ENCODE measurements at places on chromosomes 4 and X. TPM values are rescaled to one million over a fixed set of nuclear protein-coding genes. Genes with fewer than 3 reads are reported as not detected.

- no peak overlapping the region for H3K4me3 ChIP-seq
- no peak for DNase-seq
- H3K27me3 ChIP-seq = no peaks in the 10 kb centered on the region
- H3K4me1 ChIP-seq = no peaks in the 10 kb centered on the region
- peaks cover 14% of the 10 kb centered on the region for H3K36me3 ChIP-seq
Measured at GRCh38 chr4:26425953-26426352, 64.3 kb downstream of the CCKAR start.

Gene FRMPD3
- not detected for total RNA-seq

GRCh38 chrX:40508560-40508959, 72.2 kb upstream of the ATP6AP2 start:
- H3K27ac ChIP-seq = no peak overlapping the region
- H3K36me3 ChIP-seq = no peaks in the 10 kb centered on the region

Gene ARMCX1
- not detected for total RNA-seq

Gene ZIC3
- total RNA-seq = not detected
